RPMI7951 (cell line): ENCODE measurements at places on chromosomes 13 and 19.
A peak's percentile ranks its signal among the peaks of the same experiment; 100 is the strongest.

- no peak for DNase-seq
Observed at GRCh38 chr19:43766755-43767043, 11.9 kb upstream of the SMG9 start.

GRCh38 chr13:43289470-43290255, 266.3 kb downstream of the DNAJC15 start:
- peak; percentile 21 for DNase-seq

- no peak for DNase-seq
Observed at GRCh38 chr19:5365905-5366304, 25.3 kb upstream of the PTPRS start.

DNA sequence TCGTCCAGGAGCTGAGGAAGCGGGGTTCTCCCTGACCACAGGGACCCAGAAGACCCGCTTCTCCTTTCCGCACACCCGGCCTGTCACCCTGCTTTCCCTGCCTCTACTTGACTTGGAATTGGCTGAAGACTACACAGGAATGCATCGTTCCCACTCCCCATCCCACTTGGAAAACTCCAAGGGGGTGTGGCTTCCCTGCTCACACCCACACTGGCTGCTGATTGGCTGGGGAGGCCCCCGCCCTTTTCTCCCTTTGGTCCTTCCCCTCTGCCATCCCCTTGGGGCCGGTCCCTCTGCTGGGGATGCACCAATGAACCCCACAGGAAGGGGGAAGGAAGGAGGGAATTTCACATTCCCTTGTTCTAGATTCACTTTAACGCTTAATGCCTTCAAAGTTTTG, 18.9 kb downstream of the VASP start:
- DNase-seq, result peak; percentile 81

- DNase-seq, result no peak
Observed at GRCh38 chr19:17606590-17607185, 51.2 kb downstream of the COLGALT1 start.

DNA sequence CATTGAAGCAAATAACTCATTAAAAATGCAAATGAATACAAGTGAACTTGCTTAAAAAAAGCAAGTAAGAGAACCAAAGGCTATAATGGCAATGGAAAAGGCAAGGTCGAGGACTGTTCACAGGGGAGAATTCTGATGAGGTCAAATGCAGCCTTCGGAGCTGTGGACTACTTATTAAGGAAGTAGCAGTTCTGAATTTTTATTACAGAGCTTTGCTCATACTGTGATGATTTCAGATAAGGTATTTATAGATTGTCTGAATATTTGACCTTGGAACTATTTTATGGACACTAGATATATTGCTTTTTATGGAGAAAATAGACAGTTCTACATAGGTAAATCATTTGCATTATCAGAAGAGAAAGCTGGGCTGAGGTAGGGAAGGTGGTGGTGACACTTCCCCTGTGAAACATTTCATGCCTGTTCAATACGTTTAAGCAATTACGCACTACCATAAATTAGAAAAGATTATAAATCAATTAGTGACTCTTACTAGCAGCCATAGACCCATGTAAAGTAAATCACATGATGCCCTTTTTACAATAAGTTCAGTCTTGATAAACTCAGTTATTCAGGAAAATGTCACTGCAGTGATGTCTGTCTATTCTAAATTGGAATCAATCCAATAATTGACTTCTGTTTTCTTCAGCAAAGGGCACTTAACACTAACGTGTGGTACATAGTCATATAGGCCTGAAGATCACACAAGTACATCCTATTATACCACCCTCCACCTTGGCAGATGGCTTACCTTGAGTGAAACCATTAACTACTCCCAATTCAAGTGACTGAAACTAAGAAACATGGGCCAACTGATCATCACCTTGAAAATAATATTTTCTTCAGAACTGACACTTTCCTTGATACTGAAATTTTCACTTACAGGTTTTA, 260.0 kb downstream of the KLF12 start:
- no peak for DNase-seq

DNA sequence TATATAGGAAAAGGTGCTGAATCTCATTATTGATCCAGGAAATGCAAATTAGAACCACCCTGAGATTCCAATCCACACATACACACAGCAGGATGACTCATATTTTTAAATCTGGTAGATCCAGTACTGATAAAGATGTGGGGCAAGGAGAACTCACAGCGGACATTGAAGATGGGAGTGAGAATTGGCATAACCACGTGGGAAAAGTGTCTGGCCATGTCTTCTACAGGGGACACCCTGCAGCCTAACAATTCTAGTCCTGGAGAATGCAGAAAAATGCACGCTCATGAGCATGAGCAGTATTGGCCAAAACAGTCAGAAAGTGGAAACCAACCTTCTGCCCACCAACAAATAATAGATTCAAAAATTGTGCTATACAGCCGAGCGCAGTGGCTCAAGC, 13.5 kb upstream of the BCL3 start:
- DNase-seq, result peak; percentile 74

- peak; percentile 75 for DNase-seq
Observed at GRCh38 chr19:2494447-2495129, 18.7 kb downstream of the GADD45B start.
